ENCODE measurements at places on chromosomes 13 and 19.

DNA sequence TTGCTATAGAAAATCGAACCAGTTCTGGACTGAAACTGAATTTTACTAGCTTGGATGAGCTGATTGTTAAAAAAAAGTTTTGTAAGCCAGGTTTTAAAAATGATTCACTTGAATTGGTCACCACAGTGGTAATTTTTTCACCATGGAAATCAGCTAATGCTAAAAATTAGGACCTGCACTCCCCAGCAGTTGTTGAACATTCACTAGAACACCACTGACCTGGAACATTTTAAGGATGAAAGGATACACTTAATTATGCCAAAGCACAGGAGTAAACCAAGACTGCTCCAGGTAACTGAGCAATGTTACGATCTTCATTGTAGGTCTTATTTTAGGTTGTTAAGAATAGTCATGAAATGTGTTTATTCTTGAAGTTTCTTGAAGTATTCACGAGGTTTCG is 1342.6 kb upstream of the SPRY2 start:
- no peak for DNase-seq

DNA sequence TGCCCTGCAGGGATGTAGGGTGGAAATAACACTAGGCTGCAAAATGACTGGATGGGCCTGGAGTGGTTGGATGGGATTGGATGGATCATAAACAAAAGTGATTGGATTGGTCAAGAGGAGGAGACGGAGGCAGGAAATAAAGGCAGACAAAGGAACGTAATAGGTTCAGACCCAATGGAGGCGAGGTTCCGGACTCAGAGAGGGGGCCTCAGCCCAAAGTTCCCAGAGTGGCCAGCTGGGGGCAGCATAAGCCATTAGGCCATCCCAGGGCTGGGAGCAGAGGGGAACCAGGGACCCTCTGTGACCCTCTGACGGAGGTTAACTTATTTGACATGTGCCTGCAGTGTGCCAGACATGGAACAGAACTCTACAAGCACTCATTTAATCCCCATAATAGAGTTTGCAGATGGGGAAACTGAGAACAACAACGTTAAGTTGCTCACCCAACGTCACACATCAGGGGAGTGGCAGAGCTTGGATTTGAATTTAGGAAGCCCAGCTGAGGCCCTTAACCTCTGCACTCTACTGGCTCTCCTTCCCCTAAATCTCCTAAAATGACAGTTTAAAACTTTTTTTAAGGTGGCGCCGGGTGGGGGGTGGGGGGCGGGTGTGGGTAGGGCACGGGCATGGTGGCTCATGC is 15.3 kb upstream of the MAP1S start:
- no peak for DNase-seq

- DNase-seq: no peak
Measured at GRCh38 chr13:96646101-96646500, 348.2 kb downstream of the OXGR1 start.

- no peak for DNase-seq
Measured at GRCh38 chr19:45249261-45250033, 1.6 kb upstream of the MARK4 start.

DNA sequence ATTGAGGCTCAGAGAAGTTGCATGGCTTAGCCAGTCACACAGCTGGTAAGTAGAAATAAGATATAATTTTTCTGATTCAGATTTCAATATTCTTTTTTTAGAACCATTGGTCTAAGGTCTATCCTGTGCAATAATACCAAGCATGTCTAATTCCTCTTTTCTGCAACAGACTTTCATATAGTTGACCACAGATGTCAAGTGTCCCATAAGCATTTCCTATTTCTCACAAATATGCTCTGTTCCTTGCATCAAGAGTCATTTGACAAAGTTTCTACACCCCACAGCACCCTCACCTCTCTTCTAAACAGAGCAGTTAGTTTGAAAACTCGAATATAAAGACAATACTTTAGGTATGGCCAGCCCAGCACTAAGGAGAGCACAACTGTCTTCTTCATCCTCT is 26.8 kb upstream of the SACS start:
- no peak for DNase-seq

DNA sequence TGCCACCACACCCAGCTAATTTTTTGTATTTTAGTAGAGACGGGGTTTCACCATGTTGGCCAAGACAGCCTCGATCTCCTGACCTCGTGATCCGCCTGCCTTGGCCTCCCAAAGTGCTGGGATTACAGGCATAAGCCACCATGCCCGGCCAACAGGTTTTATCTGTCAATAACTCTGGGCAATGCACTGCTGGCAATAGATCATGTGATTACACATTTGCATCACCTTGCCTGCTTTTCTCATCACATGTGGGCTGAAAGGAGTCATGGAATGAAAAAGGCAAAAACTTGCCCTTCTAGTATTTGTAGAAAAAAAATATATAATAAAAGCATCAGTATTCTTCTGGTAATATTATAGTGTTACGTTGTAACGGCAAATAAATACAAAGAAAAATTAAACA is 164.5 kb downstream of the NHLRC3 start:
- no peak for DNase-seq

DNA sequence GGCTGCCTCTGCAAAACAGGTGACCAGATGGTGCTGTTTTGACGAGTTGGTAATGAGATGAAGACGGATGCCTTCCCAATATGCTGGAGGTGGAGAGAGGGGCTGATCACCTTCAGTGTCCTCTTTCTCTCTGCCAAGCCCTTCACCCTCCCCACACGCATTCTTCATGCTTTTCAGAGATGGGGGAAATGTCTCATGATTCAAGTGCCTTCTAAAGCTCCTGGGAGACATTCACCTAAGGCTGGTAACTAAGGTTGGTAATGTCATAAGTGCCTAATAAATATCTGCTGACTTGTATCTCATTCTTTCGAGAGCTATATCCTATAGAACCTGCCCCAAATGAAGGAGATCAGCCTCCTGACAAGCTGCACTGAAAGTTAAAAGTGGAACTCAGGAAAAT is 86.2 kb upstream of the MBNL2 start:
- no peak for DNase-seq

- no peak for DNase-seq
Measured at GRCh38 chr19:18898081-18898606, 2.2 kb upstream of the CERS1 start.

GRCh38 chr19:11745869-11746268 is 7.1 kb upstream of the ZNF823 start:
- no peak for DNase-seq

- DNase-seq: no peak
Measured at GRCh38 chr19:340620-341385, 3.8 kb downstream of the MIER2 start.

GRCh38 chr13:111525320-111526118 is 205.1 kb downstream of the TEX29 start:
- DNase-seq: no peak
